ENCODE measurements at places on chromosomes 11 and 22.

GRCh38 chr11:45641961-45642360 lies 23.5 kb downstream of the CHST1 start:
- DNase-seq = no peak

- no peak for DNase-seq
Observed at GRCh38 chr11:16741473-16741872, 3.0 kb downstream of the C11orf58 start.

DNA sequence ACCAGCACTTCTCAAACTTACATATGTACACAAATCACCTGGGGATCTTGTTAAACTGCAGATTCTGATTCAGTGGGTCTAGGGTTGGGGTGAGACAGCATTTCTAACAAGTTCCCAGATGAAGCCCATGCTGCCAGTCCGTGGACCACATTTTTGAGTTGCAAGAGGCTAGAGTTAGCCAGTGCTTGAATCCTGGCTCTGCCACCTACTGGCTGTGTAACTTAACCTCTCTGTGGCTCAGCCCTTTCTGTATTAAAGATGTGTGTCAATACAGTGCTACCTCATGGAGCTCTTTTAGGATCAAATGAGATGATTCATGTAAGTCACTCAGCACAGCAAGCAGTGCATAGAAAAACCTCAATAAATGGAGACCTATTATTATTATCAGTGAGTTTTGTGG lies 90.2 kb upstream of the ISX start:
- DNase-seq = no peak

DNA sequence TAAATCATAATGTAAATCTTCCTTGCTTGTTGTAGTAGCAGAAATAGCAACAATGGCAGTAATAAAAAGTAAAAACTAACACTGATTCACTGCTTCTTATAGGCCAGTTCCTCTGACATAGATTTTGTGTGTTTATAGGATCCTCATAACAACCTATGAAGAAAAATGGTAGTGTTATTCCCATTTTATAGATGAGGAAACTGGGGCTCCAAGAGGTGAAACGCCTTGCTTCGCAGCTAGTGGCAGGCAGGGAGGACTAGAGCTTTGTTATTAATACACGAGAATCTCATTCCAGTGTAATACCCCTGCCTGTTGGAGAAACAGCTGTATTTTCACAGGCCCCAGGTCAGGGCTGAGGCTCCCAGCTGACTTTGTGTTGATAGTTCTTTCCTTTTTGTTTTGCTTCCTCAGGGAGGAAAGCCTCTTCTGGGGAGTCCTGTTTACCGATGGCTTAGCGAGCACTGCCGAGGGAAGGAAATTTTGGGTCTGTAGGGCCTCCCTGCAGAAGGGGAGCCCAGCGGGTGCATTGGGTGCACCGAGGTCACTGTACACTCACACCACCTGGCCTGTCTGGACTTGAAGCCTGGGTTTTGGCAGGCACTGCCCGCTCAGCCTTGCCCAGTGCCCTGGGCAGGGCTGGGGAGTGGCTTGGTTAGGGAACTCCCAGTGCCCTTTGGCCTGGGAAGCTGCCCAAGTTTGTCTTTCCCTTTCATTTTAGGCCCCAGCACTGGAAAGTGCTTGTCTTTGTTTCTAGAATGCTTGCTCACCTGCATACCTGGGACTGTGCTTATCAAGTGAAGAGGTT lies 13.5 kb downstream of the KIAA1671 start:
- no peak for DNase-seq

DNA sequence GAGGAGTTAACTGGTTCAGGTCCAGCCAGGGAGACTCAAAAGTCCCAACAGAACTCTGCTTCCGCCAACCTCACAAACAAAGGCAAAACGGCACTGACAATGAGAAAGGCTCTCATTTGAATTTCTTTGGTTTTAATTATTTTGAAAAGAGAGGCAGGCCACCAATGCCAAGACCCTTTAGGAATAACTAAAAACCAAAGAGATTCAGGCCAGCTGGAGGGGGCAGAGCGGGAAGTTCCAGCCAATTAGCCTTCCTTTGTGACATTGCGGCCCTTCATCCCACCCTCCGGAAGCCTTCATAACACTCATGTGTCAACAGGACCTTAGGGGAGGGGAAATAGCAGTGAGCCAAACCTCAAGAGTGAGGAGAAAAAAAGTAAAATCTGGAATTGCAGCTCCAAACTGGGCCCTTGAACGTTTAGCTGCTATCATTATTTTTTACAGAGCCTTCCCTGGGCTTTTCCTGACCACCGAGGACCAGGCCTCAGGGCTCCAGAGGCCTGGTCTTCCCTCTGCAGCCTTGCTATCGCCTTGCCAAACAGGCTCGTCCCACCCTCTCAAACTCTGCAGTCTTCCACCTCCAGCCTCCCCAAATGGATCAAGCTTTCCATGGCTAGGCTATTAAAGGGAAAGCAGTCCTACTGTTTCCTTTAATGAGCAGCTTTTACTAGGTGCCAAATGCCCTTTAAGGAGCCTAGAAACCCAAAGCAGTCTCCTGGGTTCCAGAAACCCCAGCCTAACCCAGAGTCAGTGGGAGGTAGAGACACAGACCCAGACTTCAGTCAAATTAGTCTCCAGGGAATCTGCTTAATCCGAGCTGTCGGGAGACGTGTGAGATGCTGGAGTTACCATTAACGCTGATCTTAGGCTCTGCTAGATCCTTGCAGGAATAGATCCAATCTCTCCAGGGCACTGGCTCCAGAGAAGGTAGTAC lies 114.2 kb downstream of the CCDC34 start:
- DNase-seq = no peak

DNA sequence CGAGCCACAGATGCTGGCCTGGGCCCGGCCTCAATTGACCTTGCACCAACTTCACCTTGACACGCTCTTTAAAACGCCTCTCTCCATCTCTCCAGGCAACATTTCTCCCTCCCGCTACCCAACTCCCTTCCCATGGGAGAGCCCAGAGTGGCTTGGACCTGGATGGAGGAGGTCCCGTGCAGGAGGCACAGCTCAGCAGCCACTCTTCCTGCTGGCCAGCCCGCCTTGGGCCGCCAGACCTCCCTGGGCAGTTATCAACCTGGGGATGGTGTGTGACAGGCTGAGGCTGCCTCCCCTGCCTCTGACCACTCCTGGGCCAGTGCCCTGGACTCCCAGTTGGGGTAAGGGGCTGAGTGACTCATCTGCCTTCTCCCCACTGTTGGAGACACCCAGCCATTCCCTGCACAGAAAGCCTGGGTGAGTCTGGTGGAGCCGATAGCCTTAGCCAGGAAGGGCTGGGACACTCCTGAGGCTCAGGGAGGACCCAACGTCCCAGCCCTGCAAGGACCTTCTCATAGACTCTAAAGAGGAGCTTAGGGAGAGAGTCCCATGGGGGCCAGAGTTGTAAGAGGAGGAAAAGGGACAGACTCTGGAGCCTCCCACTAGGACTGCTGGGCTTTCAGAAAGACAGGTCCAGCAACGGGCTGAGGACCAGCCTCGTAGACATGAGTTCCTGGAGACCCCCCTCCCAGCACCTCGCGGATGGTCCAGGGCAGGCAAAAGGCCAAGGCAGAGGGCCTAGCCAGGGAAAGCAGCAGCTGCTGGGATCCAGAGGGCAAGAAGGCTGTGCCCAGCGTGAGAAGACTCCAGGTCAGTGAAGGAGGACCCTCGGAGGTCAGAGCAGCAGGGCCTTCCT lies 131.7 kb downstream of the CEP164 start:
- no peak for DNase-seq

- no peak for DNase-seq
Observed at GRCh38 chr11:69001243-69002081, 11.6 kb downstream of the MRGPRF start.

DNA sequence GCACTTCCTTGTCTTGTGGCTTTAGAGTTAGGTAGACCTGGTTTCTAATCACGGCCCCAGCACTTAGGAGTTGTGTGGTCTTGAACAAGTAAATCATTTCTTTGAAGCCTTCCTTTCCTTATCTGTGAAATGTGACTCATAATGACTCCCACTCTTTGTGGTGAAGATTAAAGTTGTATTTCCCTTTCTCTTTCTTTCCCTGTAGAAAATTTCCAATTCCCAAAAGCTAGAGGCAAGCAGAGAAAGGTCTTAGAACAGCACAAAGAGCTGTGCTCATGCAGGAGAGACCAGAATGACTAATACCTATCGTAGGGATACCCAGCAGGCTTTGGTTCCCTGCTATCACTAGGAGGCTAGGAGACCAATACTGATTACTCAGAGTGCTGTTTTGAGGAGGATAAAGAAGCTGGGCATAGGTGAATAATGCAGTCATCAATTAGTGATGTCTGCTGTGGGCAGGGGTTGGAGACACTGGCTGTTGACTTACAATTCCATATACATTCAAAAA lies 270.7 kb upstream of the SYN3 start:
- no peak for DNase-seq

- DNase-seq = no peak
Observed at GRCh38 chr11:102269927-102270326, 47.4 kb upstream of the BIRC3 start.

DNA sequence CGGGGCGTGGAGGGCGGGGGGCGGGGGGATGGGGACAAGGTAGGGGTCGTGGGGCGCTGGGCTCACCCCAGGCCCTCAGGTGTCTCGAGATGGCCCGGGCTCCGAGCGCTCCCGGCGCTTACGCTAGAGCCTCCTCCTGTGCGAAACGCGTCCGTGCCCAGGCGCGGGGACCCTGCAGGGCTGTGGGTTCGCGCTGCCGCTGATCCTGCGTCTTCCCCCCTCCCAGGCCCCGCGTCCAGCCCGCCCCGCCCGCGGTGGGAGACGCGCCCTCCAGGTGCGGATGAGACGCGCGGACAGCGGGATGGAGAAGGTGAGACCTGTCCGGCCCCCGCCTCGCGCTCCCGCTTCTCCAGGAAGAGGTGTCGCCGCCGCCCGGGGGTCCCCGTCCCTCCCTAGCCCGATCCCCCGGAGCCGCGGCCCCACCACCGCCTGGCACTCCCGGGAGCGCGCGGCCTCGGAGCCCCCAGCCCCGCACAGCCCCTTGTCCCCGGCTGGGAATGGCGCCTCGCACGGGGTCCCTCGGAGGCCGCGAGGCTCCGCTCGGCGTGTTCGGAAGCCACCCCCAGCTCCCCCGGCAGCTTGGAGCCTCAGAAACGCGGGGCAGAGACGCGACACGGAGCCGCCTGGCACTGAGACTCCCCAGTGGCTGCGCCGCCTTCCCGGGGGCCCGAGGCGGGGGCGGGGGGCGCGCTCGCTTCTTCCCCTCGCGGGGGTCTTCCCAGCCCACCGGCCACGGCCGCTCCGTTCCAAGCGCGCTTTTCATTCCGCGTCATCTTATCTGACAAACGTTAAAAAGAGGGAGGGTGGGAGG lies 27.6 kb upstream of the TOLLIP start:
- no peak for DNase-seq

DNA sequence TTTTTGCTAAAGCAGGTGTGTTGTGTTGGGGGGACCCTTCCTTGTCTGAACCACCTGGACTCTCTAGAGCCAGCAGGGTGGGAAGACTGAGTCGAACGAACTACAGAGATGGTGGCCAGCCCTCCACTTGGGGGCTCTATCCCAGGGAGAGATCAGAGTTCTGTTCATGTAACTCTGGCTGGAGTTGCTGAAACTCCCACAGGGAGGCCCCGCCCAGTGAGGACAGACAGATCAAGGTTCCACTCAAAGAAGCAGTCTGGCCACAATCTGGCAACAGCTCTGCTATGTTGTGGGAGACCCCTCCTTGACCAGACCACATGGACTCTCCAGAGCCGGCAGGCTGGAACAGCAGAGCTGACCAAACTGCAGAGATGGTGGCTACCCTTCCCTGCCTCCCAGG lies 20.2 kb upstream of the OR5AK2 start:
- no peak for DNase-seq

DNA sequence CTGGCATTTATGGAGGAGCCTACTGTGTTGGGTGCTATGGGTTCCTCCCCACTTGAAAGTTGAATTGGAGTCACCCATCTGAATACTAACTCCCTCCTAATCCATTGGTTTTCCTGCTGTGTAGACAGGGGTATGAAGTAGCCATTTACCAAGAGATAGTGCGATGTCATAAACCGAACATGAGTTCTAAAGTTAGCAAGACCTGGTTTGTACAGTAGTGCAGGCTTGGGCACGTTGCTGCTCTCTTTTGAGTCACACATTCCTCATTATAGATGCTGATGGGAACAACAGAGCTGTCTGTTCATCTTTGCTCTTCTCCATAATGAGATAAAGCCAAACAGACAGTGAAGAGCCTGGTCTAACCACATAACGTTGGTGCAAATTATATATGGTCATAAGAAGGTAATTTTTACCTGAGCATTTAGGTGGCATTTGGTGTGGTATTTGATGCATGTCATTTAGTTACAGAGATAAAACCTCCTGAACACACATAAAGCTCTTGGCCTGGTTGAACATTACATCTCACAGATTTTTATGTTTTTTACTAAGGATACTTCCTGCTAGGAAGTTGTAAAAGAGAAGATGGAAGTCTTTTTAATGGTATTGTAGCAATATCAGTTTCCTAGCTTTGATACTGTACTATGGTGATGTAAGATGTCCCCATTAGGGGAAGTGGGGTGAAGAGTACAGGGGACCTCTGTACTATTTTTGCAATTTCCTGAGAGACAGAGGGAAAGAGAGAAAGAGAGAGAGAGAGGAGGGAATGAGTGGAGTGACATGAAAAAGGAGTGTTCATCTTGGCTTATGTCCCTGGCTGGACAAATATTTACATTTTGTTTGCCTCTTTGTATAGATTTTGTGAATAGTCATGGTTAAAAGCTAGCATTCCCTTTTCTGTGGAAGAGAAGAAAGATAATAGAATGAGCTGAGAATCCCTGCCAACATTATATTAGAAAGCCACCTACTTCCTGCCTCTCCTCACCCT lies 27.9 kb downstream of the GRAP2 start:
- DNase-seq = no peak

- no peak for DNase-seq
Observed at GRCh38 chr22:41333806-41334205, 32.5 kb downstream of the ZC3H7B start.

GRCh38 chr22:46193898-46194310 lies 43.6 kb downstream of the PPARA start:
- no peak for DNase-seq

GRCh38 chr11:113401718-113402117 lies 14.1 kb downstream of the ANKK1 start:
- DNase-seq = no peak

GRCh38 chr22:37018815-37019308 lies 385 bp downstream of the TST start:
- DNase-seq = no peak

DNA sequence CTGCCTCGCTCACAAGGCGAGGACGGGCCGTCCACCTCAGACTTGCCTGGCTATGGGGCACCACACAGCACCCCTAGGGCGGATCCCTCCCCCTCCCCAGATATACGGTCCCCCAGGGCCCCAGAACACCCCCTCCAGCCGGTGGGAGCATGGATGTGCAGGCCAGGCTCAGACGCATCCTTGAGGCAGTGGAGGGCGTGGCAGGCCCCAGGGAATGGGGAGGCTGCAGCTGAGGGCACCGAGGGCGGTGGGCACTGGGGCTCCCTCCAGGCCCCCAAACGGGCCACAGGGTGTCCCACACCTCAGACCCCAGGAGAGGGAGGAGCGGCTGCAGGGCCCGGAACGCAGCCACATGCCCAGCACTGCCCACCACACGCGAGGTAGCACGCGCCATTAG lies 12.1 kb downstream of the TTLL8 start:
- DNase-seq = no peak

DNA sequence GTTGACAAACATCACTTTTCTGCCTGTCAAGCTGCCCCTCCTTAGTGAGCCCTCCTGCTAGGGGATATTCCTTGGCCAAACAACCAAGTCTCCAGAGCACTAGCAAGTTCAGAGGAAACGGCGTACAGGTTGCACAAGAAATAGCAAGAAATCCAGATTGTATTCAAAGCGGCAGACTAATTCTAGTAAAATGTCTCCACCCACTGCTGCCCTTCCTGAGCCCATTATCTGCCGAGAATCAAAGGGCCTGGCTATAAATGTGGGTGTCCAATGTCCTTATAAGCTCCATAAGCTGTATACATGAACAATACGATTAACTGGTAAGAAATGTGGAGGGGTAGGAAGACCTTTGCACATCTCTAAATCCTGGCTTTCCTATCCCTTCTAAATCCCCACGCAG lies 44.0 kb upstream of the AKIP1 start:
- DNase-seq = no peak

Data from iPS DF 19.7 (cell line).